ENCODE measurements at places on chromosomes 3 and 15.

- DNase-seq = no peak
These were observed 6.7 kb upstream of the SLC12A8 start for GRCh38 chr3:125219261-125219701.

GRCh38 chr3:151367448-151367847, 17.1 kb downstream of the P2RY12 start:
- no peak for DNase-seq

GRCh38 chr3:72244396-72244795, 459.4 kb upstream of the PROK2 start:
- DNase-seq = no peak

GRCh38 chr15:70309716-70310115, 212.0 kb upstream of the TLE3 start:
- no peak for DNase-seq

DNA sequence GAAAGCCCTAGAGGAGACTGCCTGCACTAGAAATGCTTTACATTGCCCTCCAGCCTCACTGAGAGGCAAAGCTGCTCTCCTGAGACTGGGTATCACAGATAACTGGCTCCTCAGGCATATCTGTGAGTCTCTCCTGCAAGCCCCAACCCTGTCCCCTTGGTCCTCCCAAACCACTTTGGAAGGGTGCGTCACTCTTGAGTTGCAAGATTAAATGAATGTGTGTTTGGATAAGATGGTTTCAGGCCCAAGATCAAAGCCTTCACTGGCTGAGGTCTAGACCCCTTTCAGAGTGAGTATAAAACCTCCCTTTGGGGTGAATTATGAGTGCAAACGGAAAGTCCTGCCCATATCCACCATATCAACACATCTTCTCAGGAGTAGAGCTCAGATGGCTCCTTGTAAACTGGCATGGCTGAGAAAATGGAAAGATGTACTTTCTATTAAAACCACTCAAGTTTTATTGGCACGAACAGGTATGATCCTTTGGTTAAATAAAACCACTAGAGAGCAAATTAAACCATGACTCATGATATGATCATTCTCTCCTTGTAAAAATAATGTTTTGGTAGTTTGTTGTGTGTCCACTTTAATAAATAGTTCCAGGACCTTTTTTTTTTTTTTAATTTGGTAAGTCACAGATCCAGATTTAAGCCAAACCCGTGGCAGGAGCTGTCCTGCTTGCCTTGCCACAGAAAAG, 164.0 kb downstream of the CHST2 start:
- DNase-seq = no peak

DNA sequence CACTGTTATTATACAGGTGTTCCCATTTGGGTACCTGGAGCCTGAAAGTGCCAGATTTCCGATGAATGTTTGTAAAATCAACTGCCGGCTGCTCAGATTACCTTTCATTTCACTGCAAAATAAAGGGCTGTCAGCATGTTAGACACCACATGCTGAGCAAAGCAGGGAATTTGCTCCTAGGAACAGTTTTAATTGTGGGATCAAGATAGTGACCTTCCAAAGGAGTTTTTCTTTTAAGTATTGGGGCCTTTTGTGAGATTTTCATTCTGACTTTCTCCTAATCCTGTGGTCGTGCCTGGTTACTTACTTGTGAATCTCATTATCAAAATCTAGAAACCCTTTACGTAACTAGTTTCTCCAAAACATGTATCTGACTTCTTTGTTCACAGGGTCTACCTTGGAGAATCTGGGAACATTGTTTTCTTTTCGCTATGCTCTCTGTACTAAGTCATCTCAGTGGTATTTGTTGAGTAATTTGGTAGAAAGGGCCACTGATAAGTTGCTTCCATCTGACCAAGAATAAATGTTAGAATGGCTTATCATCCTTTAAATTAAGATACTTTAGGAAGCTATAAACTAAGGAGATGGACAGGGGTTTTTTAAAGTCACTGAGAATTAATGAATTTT, 40.8 kb upstream of the LRTM1 start:
- peak; percentile 97 for DNase-seq

GRCh38 chr3:120244834-120245225, 40.2 kb downstream of the GPR156 start:
- DNase-seq = no peak

GRCh38 chr3:96416549-96417255, 397.7 kb upstream of the EPHA6 start:
- DNase-seq = no peak

DNA sequence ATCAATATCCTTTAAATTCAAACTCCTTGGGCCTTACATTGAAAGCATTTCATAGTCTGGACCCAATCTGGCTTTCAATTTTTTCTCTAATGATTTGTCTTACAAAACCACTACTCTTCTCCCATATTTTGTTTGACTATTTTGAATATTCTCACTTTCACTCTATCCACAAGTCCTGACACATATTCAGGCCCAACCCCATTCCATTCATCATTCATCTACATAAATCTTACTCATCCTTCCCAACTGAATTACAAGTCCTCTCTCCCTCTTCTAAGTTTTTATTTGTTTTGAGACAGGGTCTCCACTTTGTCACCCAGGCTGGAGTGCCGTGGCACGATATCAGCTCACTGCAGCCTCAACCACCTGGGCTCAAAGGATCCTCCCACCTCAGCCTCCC, 43.6 kb downstream of the TOP2B start:
- no peak for DNase-seq

DNA sequence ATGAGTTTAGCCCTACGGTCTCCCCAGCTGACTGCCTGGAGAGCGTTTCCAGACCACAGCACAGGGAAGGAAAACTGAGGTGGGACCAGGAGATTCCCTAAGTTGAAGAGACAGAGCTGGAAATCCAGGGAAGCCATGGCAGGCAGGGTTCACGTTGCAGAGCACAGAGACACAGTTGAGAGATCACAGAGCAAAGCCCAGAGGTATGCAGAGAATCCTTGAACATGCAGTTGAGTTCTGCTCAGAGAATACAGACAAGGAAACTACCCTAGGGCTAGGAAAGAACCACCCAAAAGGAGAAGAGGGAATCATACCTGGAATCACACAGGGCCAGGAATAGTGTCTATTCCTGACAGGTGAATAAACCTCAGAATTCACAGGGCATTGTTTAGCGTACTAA, 14.3 kb downstream of the SLC28A1 start:
- no peak for DNase-seq

GRCh38 chr15:29062179-29062591, 176.4 kb downstream of the APBA2 start:
- peak; percentile 9 for DNase-seq

DNA sequence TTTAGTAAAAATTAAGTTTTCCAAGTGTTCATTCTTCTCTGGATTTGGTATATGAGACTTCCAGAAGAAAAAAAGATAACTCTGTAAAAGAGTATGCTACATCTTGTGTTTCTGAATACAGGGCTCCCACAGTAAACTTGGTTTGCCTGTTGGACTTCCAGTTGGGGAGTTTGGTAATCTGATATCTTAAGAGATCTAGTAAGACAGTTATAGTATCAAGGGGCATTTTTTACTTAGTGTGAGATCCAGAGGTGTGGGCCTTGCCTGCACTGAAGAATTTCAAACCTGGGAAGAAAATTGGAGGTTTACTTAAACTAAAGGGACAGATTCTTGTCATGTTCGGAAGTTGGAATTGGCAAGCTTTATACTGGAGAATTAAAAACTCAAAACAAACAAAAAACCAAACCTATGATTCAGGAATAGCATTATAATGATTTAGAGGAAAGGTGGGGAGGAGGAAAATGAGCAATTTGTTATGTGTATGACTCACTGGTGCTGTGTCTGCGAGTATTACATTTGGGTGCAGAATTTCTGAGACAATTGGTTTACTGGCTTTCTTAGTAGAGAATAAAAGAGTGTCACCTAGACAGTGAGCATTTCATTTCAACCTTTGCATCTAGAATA, 58.9 kb upstream of the ULK4 start:
- peak; percentile 89 for DNase-seq

DNA sequence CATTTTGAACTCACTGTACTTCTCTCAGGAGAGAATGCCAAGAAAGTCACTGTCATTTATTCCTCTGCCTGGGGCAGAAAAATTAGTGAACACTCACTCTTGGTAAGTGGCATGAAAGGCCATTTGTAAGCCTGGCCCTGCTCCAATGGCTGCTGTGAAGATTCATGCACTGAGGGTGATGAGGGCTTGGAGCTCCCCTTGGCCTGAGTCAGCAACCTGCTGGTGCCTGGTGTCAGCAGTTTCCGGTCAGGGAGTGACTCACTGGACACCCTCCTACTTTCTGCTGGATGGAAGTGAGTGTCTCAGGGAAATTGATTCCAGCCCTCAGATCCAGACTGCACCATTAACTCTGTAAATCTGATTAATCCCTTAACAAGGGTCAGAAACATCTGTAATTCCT, 37.6 kb downstream of the TRA2B start:
- peak; percentile 76 for DNase-seq

GRCh38 chr3:186986816-186987215, 56.5 kb downstream of the ST6GAL1 start:
- DNase-seq = no peak

DNA sequence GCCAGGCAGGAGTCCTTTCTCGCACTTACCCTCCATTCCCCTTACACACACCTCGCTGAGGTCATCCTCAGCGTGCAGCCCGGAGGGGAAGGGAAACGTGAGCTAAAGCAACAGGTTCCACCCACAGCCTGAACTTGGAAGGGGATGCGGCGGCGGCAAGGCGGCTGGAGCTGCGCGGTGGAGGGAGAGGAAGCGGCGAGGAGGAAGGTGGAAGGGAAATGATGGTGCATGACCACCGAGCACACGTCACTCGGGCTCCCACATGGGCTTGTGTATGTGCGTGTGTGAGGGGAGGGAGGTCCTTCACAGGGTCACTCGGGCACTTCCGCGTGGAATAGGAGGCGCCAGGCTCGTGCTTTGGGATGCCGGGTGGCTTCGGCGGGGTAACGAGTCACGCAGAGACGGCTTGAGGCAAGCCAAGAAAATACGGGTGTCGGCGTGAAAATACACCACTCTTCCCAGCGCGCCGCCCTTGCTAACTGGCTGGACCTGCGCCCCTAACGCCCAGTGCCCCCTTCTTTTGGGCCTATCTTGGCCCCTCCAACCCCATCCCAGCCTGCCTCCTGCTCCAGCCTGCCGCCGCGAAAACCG, 225.5 kb upstream of the IL12A start:
- DNase-seq = peak; percentile 95

DNA sequence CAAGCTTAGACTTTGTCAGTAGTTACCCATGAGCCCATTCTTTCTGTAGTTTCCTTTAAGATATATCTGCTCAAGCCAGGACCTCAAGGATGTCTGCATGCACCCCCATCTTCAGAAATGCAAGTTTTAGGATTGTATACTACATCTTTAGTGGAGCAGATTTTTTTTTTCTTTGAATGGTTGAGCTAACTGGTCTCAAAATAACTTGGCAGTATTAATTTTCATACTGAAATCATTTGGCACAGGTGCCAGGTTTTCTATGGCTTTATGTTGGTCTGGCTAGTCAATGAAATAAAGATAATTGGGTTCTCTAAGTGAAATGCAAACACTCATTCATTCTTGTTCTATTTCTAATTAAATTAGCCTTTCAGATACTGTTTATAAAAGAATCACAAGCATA, 108.9 kb downstream of the ATG7 start:
- DNase-seq = no peak

GRCh38 chr15:70091726-70092463, 5.8 kb downstream of the TLE3 start:
- peak; percentile 73 for DNase-seq

DNA sequence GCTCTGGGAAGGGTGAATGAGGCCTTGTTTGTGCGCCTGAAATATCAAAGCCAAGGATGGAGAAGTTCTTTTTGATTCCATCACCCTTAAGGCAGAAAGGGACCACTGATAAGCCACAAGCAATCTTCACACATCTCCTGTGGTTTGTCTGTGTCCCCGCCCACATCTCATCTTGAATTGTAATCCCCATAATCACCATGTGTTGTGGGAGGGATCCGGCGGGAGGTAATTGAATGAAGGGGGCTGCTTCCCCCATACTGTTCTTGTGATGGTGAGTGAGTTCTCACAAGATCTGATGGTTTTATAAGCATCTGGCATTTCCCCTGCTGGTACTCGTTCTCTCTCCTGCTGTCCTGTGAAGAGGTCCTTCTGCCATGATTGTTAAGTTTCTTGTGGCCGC, 329.6 kb upstream of the RGMA start:
- DNase-seq = no peak

DNA sequence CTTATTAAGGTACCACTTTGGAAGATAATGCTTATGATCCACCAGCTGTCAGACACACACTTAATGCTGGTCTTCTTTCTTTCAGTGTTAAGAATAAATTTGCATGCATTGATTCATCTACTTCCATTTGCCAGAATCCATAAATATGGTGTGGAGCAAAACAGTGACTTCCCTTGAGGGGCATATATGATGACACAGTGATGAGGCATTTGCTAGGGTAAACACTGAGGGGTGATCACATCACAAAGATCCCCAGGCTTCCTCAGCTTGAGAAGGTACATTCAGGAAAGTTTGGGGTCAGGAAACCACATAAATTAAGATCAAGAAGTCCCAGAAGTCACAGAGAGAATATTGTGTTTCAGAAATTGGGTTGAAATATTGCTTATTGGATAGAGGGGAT, 9.9 kb upstream of the ZBED2 start:
- peak; percentile 35 for DNase-seq

DNA sequence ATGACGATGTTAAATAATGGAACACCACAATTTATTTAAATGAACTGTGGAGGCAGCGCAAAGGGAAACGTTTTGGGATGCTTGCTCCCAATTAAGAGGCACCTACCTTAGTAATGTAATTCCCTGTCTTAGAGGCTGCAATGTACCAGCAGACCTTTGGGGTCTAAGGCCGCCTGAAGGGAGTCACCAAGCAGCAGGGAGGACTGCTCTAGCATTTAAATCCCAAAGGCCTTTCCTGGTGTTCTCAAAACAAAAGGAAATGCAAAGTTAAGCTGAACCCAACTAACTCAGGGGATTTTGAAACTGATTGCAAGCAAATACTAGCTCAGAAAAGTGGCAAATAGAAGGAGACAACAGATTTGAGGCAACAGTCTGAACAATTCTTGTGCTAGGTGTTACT, 510.8 kb downstream of the GABRG3 start:
- no peak for DNase-seq

- peak; percentile 3 for DNase-seq
These were observed 274.4 kb upstream of the UMPS start for GRCh38 chr3:124455891-124456290.

GRCh38 chr3:59456852-59457485, 407.1 kb upstream of the CFAP20DC start:
- no peak for DNase-seq

- DNase-seq = no peak
These were observed 1.7 kb downstream of the SPCS1 start for GRCh38 chr3:52707585-52707984.

- DNase-seq = no peak
These were observed 8.0 kb downstream of the GABRR3 start for GRCh38 chr3:98027085-98027446.

DNA sequence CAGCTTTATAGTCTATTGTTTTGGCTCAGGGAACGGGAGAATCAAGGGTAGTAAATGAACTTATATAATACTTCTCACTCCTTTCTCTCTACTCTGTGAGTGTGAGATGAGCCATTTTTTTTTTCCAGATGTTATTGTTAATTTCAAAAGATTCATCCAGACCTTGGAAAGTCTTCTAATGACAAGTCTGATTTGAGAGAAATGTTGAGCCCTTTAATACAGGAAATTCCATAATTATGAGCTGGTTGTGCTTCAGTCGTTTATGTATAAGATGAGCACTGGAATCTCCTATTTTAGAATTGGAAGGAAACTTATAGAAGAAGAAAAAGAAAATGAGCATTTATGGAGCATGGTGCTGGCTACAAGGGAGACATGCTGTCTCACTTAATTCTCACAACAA, 92.0 kb downstream of the FBN1 start:
- DNase-seq = peak; percentile 58

GRCh38 chr3:79461129-79461792, 306.5 kb downstream of the ROBO1 start:
- no peak for DNase-seq

GRCh38 chr3:141863491-141863890, 13.0 kb upstream of the ATP1B3 start:
- DNase-seq = no peak
